ENCODE measurements at places on chromosomes 2 and 18.

DNA sequence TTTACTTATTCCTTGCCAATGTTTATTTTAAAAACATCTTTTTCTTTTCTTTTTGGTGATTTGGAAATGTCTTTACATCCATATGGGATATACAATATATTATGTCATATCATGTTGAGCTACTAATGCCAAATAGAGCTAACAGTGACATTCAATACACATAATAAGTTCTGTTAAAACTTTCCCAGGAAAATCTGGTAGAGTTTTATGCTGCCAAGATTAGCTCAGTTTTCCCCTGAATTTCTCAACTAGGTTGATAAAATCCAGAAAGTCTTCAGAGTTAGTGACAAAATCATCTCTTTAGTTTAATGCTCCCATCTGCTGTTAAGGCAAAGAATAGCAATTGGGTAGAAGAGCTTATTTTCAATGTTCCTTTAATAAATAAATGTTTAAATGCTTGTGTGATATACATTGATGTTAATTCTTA is 9.9 kb downstream of the COL3A1 start:
- DNase-seq: no peak

DNA sequence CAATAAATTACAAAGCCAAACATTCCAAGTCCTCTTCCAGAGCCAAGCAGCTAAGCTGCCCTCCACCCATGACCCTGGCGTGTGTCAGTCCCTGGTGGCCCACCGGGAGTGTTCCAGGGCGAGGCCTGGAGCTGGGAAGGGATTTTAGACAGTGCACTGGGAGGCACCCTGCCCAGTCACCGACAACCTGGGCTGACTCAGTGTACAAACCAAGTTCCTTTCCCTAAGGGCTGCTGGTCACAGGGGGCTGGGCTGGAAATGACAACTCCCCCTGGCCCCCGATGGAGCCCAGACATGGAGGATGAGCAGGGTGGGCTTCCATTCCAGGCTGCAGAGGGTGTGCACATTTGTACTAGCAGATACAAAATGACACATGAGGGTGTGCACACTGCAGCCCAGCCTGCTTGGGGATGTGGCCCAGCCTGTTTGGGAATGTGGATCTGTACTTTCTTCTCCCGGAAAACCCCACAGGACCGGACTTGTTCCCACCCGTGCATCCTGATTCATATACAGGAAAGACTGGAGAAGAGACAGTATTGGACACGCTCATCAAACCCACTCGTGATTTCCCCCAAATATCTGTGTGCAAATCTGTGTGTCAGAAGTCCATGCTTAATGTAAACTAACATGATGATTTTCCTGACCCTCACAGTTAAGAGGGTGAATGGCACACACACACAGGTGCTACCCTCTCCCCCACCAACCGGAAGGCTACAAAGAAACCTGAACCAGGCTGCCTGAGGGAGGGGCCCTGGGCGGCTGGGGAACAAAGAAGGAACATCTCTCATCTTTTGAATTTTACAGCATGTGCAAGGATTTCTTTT is 58.9 kb downstream of the NDUFA10 start:
- DNase-seq: peak; percentile 39

GRCh38 chr18:24395049-24395795 is 2.4 kb downstream of the OSBPL1A start:
- no peak for DNase-seq

- no peak for DNase-seq
Observed at GRCh38 chr2:48264627-48265026, 265.3 kb upstream of the STON1 start.

DNA sequence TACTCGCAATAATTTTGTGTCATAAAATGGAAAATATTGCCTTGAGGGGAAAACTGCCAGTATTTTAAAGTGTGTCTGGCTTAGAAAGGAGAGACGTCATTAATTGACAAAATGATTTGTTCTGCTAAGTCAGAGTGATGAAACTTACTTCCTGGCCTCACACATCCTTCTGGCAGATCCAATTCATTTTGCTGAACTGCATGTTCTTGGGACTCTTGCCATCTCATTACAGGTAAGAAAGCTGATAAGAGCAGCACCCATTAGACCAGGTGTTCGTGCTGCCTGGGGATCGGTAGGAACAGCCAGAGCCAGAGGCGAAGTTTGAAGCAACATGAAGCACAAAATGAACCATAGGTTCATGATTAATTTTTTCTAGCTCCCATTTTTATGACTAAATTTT is 38.0 kb downstream of the KCNE4 start:
- DNase-seq: no peak

DNA sequence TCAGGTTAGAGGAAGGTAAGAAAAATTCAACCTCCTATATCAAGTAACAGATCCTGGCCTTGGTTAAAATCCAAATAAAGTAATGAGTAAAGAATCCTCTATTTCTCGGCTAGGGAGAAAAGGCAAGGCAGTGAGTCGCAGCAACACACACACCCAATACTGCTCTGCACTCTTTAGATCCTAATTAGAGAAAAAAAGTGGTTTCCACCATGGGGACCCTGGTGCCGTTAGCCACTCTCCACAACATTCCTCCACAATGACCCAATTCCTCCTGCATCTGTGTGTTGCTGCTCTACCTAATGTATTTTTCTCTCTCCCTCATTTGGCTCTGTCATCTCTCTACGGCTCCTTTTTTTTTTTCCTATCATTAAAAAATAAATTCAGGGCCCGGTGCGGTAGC is 462.7 kb downstream of the METTL4 start:
- DNase-seq: no peak
